ENCODE measurements at places on chromosomes 12 and 14. TPM values are rescaled to one million over a fixed set of nuclear protein-coding genes. Genes with fewer than 3 reads are reported as not detected.

DNA sequence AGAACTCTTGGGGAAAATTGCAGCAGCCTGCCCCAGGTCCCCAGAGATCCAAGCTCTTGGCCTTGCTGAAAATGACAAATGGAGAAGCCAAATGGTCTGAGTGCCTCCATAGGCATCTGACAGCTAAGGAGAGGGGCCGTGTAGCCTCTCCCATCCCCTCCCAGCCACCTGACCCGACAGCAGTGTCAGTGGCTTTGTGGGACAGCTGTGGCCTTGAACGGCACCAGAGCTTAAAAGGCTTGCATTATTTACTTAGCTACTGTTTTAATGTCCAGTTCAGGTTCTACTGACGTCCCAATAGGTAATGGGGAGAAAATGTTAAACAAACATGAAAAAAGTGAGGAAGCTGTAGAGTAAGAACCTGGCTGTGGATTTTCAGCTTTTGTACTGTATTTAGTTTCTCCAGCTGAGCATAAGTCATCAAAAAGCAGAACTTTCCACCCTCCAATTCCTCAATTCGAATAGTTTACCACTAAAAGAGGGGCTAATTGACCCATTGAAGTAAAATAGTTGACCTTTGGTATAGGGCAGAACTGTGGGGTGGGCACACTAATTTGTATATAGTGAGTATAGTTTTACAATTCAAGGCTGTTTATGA, 50.0 kb downstream of the FOS start:
- no peak for DNase-seq
- H3K4me1 ChIP-seq = no peaks in the 10 kb centered on the region
- no peak overlapping the region for H3K27ac ChIP-seq
- H3K4me3 ChIP-seq = no peak overlapping the region
- H3K36me3 ChIP-seq = no peaks in the 10 kb centered on the region
- no peaks in the 10 kb centered on the region for H3K27me3 ChIP-seq

DNA sequence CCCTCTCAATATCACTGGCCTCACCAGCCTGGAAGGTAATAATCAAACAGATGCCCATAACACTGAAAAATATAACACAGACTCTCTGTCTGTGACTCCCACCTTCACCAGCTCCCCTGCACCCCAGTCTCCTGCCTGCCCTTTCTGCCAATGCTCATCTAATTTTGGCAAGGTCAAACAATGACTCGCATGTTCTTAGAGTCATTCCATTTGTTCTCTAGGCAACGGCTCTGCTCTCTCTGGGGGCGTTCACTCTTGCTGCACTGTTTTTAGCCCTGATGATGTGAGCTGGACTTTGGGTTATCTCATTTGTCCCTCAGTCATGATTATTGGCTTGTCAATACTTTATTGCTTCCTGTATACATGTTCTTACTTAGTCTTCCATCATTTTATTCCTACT, 691.8 kb downstream of the FLRT2 start:
- H3K4me1 ChIP-seq = no peaks in the 10 kb centered on the region
- H3K36me3 ChIP-seq = no peaks in the 10 kb centered on the region
- H3K4me3 ChIP-seq = no peak overlapping the region
- no peaks in the 10 kb centered on the region for H3K27me3 ChIP-seq
- H3K27ac ChIP-seq = no peak overlapping the region

GRCh38 chr12:78555802-78556201, 308.8 kb upstream of the SYT1 start:
- no peak overlapping the region for H3K27ac ChIP-seq
- DNase-seq = no peak
- H3K27me3 ChIP-seq = no peaks in the 10 kb centered on the region
- no peaks in the 10 kb centered on the region for H3K36me3 ChIP-seq
- H3K4me1 ChIP-seq = no peaks in the 10 kb centered on the region

DNA sequence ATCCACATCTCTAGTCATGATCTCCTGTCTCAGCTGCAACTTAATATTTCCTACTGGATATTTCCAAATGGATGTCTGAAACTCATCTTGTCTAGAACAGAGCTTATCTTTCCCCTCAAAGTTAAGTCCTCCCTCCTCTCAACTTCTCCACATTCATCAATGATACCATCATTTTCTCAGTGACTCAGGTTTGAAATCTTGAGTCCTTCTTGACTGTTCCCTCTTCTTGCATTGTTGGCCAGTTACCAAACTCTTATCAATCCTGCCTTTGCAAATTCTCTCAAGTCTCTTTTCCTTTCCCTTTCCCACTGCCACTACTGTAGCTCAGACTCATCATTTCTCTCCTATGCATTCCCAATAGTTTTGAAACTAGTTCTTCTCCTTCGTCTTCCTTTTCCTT, 14.3 kb upstream of the CHURC1 start:
- no peak overlapping the region for H3K4me3 ChIP-seq
- no peaks in the 10 kb centered on the region for H3K36me3 ChIP-seq
- H3K4me1 ChIP-seq = no peaks in the 10 kb centered on the region

DNA sequence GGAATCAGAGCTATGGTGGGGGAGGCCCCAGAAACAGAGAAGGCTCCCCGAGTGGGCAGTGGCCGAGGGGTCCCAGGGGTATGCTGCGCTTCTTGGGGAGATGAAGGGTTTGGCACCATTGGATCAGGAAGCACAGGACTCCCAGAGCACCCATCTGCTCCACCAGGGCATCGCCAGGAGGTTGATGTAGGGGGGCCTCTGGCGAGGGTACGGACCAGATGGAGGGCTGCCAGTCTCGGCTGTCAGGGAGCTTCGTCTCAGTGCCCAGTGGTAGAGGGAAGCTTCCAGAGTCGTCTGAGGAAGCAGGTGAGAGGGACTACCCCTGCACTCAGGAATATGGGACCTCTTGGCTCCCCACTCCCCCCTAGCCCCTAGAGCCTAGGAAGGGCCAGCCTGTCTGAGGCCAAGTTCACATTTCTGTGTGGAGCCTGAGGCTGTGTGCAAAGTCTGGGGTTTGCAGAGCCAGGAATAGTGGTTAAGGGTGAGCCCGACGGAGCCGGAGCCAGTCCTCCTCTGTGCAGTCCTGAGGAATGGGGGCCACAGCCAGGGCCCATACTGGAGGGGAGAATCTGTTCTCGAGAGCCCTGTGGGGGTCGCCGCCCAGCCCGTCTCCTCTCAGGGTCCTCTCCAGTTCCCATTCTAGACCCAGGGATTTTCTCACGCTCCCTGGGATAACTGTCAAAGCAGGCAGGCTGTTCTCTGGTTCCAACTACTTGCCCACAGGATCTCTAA, 10.2 kb downstream of the SLC48A1 start:
- no peak overlapping the region for H3K4me3 ChIP-seq
- H3K4me1 ChIP-seq = peaks cover 1% of the 10 kb centered on the region
- H3K27ac ChIP-seq = no peak overlapping the region
- no peaks in the 10 kb centered on the region for H3K27me3 ChIP-seq

DNA sequence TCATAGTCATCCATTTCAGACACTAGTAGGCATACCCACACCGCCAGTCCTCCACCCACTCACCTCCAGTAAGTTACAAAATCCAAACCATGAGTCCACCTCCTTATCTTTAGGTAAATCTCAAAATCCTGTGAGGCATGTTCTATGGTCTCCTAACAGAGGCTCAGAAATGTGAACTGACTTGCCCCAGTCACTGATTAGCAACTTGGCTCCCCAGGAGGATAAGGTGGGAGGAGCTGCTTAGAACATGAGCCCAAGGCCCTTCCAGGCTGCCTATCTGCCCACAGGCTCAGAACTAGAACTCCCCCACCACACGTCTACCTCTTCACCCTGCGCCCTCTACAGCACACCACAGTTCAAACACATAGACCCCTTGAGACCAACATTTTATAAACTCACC, 19.9 kb downstream of the SETD3 start:
- DNase-seq = no peak
- no peak overlapping the region for H3K4me3 ChIP-seq
- H3K4me1 ChIP-seq = no peaks in the 10 kb centered on the region
- H3K27ac ChIP-seq = no peak overlapping the region

DNA sequence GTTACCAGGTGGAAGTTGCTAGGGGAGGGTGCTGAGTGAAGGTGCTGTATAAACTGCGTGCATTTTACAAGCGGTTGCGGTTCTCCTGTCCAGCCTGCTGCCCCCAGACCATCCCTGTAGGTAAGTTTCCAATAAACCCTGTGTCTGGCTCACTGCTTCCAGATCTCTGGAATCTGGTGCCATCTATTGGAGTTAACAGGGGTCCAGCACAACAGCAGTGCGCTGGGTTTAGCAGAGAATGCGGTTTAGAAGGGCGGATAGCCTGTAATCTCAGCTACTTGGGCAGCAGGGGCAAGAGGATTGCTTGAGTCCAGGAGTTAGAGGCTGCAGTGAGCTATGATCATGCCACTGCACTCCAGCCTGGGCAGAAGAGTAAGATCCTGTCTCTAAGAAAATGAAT, 4.9 kb downstream of the AACS start:
- H3K36me3 ChIP-seq = no peaks in the 10 kb centered on the region
- H3K27me3 ChIP-seq = no peaks in the 10 kb centered on the region
- no peak overlapping the region for H3K4me3 ChIP-seq
- no peak for DNase-seq
- H3K4me1 ChIP-seq = no peaks in the 10 kb centered on the region
- no peak overlapping the region for H3K27ac ChIP-seq

The BBOF1 gene
- 6.3 TPM for total RNA-seq

The ACYP1 gene
- total RNA-seq = 10.5 TPM

The FBXW8 gene
- total RNA-seq = 13.9 TPM

Measured in aorta (tissue), 5 donors.